NCI-H446 treated with DMSO at 0.1 percent for 48 hours (cell line): ENCODE measurements at places on chromosomes 6 and 20.

- peak; percentile 90 for DNase-seq
Observed at GRCh38 chr6:56914798-56915658, 39.9 kb upstream of the BEND6 start.

DNA sequence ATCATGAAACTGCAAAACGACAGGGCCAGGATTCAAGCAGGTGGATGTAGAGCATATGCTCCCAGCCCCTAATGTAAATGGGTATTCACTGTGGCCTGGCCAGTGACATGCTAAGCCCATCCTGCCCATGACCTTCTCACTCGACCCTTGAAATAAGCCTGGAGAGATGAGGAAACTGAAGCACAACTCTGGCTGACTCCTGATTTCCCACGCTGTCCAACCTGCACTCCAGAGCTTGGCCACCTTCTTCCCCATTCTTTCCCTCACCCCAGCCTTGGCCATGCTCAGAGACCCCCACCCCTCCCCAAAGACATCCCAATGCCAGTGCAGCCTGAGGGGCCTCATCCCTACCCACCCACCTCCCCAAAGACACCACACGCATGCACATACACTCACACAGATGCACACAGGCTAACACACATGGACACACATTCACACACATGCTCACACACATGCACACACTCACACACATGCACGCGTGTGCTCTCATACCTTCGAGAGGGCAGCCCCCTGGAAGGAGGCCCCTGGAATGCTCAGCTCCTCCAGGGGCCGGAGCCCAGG lies 12.4 kb downstream of the TFEB start:
- no peak for DNase-seq

DNA sequence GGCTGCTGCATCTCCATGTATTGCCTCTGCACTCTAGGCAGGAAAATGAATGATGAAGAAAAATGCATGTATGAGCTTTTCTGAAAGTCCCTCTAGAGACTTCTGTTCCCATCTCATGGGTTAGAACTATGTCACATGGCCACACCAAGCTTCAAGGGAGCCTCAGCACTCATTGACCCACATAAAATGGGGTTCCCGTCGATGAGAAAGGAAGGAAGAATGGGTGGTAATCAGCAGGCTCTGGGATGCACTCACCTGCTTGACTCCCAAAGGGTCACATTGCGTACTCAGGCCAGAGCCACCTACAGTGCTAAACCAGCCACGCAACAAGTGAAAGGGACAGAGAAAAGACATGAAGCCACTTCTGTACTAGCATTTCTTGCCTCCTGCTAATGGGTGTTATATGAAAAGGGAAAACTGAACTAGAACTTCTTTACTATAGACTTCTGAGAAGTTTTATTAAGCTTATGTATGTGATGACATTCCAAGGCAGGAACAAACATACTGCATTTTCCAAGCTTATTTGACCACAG lies 95.8 kb upstream of the GCM1 start:
- DNase-seq = no peak

DNA sequence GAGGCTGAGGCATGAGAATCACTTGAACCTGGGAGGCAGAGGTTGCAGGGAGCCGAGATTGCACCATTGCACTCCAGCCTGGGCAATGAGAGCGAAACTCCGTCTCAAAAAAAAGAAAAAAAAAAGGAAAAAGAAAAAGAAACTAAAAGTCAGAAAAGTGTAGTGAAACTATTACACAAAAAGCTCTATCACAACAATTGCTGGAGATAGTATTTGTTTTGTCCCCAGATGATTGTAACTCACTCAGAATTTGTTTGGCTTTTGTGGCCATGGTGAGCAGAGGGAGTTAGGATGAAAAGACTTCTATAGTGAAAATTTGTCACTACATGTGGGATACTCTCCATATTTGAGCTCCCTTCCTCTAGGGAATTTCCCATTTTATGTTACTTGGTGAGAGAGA lies 5.2 kb upstream of the GOPC start:
- DNase-seq = no peak

GRCh38 chr6:44084231-44085014 lies 42.8 kb downstream of the MRPL14 start:
- no peak for DNase-seq

- no peak for DNase-seq
Observed at GRCh38 chr20:62782149-62782892, 14.0 kb upstream of the MRGBP start.

- no peak for DNase-seq
Observed at GRCh38 chr6:42387336-42387735, 64.4 kb downstream of the TRERF1 start.

- DNase-seq = no peak
Observed at GRCh38 chr20:47276851-47277534, 79.5 kb downstream of the ZMYND8 start.
